ENCODE measurements at places on chromosomes 6 and 20.
A peak's percentile ranks its signal among the peaks of the same experiment; 100 is the strongest.

GRCh38 chr20:10658876-10659632 is 14.7 kb downstream of the JAG1 start:
- peak; percentile 88 for DNase-seq

DNA sequence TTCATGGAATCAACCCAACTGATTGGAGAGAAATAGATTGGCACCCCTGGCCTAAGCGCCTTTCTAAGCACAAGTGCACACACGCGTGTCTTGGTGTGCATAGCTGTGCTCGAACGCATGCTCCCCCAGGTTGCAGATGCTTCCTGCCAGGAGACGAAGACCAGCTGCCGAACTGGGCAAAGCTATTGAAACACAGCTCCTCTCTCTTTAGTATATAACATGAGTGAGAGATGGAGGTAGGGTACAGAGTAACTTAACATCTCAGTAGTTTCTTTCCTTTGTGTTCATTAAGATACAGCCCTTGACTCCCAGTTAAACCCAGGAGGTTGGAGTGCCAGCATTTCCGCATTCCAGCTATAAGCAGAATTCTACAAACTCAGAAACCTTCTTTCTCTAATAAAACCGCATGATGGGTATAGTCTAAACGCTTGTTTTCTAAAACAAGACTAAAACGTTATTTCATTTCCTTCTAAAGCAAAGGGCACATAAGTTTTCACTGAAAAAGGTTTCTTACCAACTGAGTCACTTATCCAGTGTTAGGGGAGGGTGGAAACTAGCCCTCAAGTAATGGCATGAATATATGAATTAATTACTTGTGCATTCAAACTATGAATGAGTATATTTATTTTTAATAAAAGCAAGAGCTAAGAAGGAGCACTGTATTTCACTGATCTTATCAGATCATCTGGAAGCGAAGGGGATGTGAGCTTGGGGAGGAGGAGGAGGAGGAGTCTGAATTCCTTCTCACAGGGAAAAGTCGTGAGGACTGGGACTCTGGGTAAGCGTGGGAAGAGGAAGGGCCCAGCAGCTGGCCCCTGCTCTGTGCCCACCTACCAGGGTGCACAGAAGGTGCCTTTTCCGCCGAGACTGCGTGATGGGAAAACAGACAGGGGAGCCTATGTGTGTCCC is 179.2 kb downstream of the TMEM242 start:
- no peak for DNase-seq

- no peak for DNase-seq
Measured at GRCh38 chr20:22663528-22664025, 79.2 kb upstream of the FOXA2 start.

- no peak for DNase-seq
Measured at GRCh38 chr6:168619560-168620314, 178.8 kb downstream of the SMOC2 start.

DNA sequence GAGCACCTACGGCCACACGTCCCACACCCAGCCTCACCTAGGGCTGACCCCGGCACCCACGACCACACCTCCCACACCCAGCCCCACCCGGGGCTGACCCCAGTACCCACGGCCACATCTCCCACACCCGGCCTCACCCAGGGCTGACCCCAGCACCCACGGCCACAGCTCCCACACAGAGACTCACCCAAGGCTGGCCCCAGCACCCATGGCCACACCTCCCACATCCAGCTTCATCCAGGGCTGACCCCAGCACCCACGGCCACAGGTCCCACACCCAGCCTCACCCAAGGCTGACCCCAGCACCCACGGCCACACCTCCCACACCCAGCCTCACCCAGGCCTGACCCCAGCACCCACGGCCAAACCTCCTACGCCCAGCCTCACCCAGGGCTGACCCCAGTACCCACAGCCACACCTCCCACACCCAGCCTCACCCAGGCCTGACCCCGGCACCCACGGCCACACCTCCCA is 36.7 kb downstream of the NINL start:
- DNase-seq: no peak

All from SK-MEL-5 (cell line).